Cerebellar cortex (tissue), 1 donor: ENCODE measurements at places on chromosomes 12 and 14.
A peak's percentile ranks its signal among the peaks of the same experiment; 100 is the strongest.

GRCh38 chr14:101461891-101462290 lies 99.4 kb upstream of the DIO3 start:
- no peak for DNase-seq

- peak; percentile 41 for DNase-seq
Observed at GRCh38 chr14:77615361-77616132, 890 bp downstream of the SPTLC2 start.

- DNase-seq, result no peak
Observed at GRCh38 chr14:92959189-92959531, 36.2 kb downstream of the CHGA start.

GRCh38 chr12:27162229-27162537 lies 79.8 kb upstream of the C12orf71 start:
- DNase-seq, result no peak

- peak; percentile 34 for DNase-seq
Observed at GRCh38 chr14:105180592-105181548, at the start of gene NUDT14. TSS of gene NUDT14 (minus strand) at chr14:105181312. CDS start at chr14:105181209, 103 bp downstream.

DNA sequence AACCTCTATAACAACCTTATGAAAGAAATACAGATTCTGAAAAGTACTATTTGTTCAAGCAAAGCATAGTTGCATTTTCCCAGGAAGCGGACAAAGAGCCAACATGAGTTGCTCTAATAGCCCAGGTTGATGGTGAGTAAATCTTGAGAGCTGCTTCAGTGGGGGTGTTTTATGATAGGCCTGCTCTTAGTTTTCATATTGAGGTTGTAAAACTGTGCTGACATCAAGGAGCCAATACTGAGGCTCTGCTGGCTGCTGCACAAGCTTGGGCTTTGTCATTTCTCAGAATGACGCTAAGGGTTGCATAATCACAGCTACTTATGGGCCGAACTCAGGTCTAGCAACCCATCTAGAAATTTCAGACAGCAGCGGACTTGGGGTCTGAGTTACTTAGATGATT lies 11.5 kb downstream of the TBC1D30 start:
- DNase-seq, result no peak

GRCh38 chr12:111818340-111818739 lies 23.7 kb upstream of the MAPKAPK5 start:
- DNase-seq, result no peak

DNA sequence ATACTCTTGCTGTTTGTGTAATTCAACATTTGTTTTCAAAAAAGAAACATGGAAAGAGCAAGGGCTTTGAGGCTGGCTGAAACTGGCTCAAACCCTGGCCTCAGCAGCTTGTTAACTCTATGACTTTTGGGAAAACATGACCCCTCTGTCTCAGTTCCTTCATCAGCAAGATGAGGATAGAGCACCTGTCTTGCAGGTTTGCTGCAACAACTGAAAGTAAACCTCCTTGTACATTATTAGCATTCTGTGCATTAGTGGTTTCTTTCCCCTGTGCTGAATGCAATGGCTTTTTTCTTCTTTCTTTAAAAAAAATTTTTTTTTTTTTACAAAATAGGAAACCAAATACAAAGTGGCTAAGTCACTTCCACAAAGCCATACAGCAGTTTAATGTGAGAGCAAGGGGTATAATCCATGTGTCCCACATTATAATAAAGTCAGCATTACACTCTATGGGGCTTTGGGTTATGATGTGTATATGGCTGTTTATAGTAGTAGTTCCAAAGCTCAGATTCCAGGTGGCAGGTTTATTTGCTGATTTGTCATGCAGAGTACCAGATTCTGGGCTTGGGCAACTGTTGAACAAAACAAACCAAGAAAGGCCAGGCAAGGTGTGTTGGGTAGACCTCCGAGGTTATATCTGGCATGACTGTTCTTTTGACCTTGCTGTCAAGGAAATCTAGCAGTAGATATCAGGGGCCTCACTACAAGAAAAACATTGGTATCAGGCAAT lies 194.5 kb upstream of the CNOT2 start:
- DNase-seq, result no peak

- DNase-seq, result peak; percentile 32
Observed at GRCh38 chr12:31362759-31363415, 36.9 kb upstream of the SINHCAF start.

GRCh38 chr12:41920355-41920754 lies 224.3 kb downstream of the GXYLT1 start:
- no peak for DNase-seq

- DNase-seq, result no peak
Observed at GRCh38 chr14:51595881-51596455, 55.7 kb upstream of the FRMD6 start.

- no peak for DNase-seq
Observed at GRCh38 chr12:89863493-89863938, 154.9 kb upstream of the ATP2B1 start.

GRCh38 chr14:61780125-61780524 lies 17.9 kb downstream of the SNAPC1 start:
- DNase-seq, result no peak

DNA sequence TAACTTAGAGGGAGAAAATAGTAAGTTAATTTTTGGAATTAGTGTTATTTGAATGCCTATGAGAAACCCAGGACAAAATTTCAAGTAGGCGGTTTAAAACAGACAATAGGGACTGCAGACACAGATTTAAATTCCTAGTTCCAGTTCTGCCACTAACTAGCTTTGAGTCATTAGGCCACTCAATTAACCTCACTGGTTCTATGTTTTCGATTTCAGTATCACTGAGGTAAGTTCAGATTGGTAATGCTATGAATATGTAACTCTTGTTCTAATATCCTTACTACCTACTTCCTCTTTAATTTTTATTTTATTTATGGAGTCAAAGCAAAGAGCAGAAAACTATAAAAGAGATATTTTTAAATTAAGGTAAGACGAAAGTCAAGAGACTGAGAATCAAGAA lies 52.6 kb downstream of the GALC start:
- no peak for DNase-seq

GRCh38 chr14:106276326-106277267 lies 750.2 kb downstream of the TMEM121 start:
- no peak for DNase-seq

- no peak for DNase-seq
Observed at GRCh38 chr14:42884100-42884499, 1277.4 kb downstream of the LRFN5 start.

GRCh38 chr12:59432057-59432456 lies 163.8 kb upstream of the SLC16A7 start:
- DNase-seq, result no peak

- peak; percentile 74 for DNase-seq
Observed at GRCh38 chr14:72793156-72793939, 100.6 kb downstream of the DPF3 start.

DNA sequence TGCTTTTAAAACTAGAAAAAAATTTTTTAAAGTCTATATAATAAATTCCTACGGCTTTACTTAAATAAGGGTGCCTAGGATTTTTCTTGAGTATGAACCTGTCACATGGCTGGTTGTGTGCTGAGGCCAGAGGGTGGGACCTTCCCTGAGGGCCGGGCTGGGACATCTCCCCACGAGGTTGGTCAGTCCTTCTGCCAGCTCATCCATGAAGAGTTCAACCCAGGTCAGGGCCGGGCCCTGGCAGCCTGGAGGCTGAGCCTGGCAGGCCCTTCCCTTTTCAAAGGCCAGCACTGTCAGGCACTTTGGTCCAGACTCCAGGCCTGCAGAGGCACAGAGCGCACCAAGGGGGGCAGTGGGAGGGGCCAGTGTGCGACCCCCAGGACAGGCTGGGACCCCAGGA lies 31.7 kb downstream of the TNFAIP2 start:
- DNase-seq, result peak; percentile 16

GRCh38 chr14:91980157-91980556 lies 32.7 kb upstream of the FBLN5 start:
- no peak for DNase-seq

GRCh38 chr12:59151243-59151642 lies 230.9 kb upstream of the LRIG3 start:
- no peak for DNase-seq

GRCh38 chr14:50371546-50371945 lies 25.1 kb downstream of the CDKL1 start:
- DNase-seq, result no peak

- DNase-seq, result no peak
Observed at GRCh38 chr12:14948672-14949071, 10.3 kb upstream of the ERP27 start.

GRCh38 chr14:61365667-61366212 lies 44.4 kb downstream of the PRKCH start:
- DNase-seq, result no peak

- peak; percentile 1 for DNase-seq
Observed at GRCh38 chr14:80455031-80455430, 243.7 kb upstream of the DIO2 start.

GRCh38 chr14:61973981-61974380 lies 211.8 kb downstream of the SNAPC1 start:
- DNase-seq, result no peak

DNA sequence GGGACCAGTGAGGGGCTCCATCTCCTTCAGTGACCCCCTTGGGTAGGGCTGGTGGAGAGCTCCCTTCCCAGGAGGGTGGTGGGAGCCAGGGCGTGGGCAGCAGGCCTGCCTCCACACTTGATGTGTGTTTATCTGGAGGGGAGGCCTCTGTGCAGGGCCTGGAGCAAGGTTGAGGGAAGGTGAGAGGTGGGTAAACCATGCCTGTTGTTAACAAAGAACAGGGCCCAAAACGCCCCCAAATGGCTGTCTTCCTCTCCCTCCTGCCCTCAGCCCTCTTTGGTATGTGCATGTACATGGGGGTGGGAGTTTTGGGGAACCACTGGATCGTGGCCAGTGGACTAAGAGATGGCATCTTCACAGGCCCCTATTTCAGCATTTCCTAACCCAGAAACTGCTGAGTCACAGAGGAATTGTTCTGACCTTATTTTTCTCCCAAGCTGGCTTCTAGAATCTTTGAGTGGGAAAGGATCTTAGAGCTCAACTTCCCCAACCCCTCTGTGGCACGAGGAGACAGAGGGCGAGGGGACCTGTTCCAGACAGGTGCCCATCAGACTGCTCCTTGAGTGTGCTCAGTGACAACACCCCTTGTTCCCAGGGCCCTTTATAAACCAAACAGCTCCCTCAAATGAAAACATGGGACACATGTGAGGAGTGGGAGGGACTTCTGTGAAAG lies 3.6 kb downstream of the SLC48A1 start:
- DNase-seq, result no peak

DNA sequence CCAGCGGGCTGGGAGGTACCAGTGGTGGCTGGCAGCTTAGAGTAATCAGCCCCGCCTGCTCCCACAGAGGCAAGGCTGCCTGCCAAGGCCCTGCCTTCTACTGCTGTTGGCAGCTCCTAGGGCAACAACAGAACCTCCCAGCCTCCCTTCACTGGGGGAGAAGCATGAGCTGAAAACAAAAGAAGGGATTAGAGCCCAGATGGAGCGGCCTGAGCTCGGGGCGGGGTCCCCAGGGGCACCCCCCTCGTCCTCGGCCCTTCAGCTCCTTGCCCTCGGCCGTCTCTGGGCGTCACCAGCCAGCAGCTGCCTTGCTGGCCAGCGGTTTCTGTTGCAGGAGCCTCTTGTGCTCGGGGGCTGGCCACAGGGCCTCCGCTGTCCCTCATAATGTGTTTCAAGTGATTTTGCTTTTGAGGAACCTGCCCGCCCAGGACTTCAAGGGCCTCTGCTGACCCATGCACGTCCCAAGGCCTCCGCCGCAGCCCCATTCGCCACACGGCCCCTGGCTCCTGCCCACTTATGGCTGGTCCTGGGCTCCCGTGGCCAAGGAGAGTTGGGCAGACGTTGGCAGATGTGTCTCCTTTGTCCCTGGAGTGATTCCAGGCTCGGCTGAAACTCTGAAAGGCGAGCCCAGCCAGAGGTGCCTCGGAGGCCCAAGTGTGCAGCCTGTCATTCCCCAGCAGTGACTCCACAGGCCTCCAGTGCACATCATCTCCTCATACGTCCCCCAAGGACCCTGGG lies 49.7 kb downstream of the PSMA6 start:
- DNase-seq, result peak; percentile 56

- DNase-seq, result no peak
Observed at GRCh38 chr14:60845523-60845922, 111.0 kb downstream of the MNAT1 start.

DNA sequence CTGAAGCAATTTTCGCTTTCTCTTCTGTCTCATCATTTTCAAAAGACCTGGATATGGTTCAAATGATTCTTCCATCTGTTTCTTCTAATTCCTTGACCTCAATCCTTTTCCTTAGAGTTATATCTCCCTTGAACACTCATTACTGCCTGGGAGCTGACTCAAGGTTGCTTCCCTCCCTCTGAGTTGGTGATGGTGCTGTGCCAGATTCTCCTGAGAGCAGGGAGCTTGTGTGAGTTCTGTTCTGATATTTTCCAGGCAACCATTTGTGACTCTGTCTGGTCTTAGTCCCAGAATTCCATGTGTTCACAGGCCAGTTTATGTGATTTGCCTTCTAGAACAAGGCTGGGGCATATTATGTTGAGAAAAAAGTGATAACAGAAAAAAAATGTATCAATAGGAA lies 505.1 kb upstream of the SYT1 start:
- peak; percentile 92 for DNase-seq

- no peak for DNase-seq
Observed at GRCh38 chr12:121568971-121569751, 11.7 kb downstream of the KDM2B start.

GRCh38 chr12:24173067-24173466 lies 223.6 kb upstream of the SOX5 start:
- DNase-seq, result no peak

GRCh38 chr14:101591582-101591981 lies 30.3 kb downstream of the DIO3 start:
- no peak for DNase-seq

- no peak for DNase-seq
Observed at GRCh38 chr12:22276867-22277266, 57.6 kb downstream of the ST8SIA1 start.

- no peak for DNase-seq
Observed at GRCh38 chr14:79443602-79444001, 767.7 kb downstream of the DIO2 start.

GRCh38 chr12:52060498-52061177 lies 9.1 kb upstream of the ATG101 start:
- DNase-seq, result no peak

- no peak for DNase-seq
Observed at GRCh38 chr14:73500360-73500759, 9.6 kb downstream of the RIOX1 start.

- no peak for DNase-seq
Observed at GRCh38 chr12:3730111-3730510, 22.8 kb downstream of the CRACR2A start.

DNA sequence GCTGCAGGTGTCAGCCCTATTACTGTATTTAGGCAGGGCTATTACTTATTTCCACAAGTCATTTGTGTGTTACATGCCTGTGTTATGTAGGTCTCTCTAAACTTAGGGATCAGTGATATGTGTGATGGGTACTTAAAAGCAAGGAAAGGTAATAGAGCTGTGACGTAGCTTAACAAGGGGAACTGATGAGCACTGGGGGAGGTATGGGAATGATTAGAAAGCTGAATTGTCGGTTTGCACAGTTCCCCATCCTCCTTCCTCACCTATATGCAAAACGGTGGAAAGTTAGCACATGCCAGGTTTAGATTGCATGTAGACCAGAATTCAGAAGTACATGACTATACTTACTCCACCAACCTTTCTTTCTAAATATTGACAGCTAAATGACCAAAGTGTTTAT lies 494.3 kb upstream of the GARIN6 start:
- DNase-seq, result peak; percentile 50

GRCh38 chr14:56224691-56225681 lies 106.8 kb downstream of the PELI2 start:
- no peak for DNase-seq

GRCh38 chr12:66624806-66625205 lies 54.1 kb downstream of the GRIP1 start:
- DNase-seq, result no peak

GRCh38 chr14:49451938-49452337 lies 134.2 kb downstream of the RPS29 start:
- peak; percentile 1 for DNase-seq
